NCI-H1694 (cell line): ENCODE measurements at places on chromosomes 11 and 22.

- DNase-seq, result no peak
Observed at GRCh38 chr11:115623021-115623451, 118.8 kb upstream of the CADM1 start.

DNA sequence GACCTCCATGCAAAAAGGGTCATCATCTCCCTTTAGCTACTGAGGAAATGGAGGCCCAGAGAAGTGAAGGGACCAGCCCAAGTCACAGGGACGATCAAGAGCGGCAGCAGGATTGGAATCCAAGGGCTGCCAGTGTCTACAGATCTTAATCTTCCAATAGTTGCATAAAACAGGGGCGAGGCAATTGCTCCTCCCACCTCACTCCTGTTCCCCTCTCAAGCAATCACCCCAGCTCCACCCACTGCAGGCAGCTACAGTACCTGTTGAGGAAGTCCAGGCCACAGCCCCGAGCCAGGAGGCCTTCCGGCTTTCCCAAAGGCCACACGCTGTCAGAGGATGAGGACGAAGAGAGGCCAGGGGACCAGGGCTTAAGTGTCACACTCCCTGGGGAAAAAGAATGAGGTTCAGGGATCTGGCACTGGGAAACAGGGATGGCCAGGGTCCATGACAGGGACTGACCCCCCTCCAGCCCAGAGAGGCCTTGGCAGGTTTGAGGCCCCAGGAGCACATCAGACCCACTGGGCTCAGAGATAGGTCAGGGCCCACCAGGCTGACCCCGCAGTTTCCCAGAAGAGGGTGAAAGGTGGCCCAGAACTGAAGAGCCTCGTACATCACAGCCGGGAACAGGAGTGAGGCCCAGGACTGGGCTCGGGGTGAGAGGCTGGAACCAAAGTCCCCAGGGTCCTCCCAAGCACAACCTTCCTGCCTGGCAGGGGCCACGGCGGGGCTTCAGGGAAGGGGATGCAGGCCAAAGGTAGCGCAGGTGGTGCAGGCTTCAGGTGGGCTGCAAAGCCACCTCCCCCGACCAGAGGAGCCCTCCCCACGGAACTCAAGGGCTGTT, 16.4 kb upstream of the MFNG start:
- DNase-seq, result no peak

GRCh38 chr11:59957094-59957493, 6.7 kb upstream of the OOSP4A start:
- no peak for DNase-seq

- DNase-seq, result no peak
Observed at GRCh38 chr11:11512502-11512901, 109.3 kb downstream of the GALNT18 start.

DNA sequence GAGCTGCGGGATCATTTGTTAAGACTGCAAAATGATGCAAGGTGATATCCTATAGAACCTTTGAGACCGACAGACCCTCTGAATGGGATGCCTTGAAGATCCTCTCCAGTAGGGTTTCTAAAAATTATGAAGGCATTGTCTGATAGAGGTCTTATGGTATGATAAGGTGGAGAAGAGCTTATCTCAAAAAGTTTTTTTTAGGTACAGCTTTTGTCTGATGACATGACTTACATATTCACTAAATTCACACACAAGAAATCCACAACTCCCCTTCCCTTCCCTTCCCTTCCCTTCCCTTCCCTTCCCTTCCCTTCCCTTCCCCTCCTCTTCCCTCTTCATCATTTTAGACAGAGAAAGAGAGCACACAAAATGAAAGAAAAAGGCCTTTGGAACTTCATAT, 118.4 kb upstream of the CTSC start:
- DNase-seq, result no peak

DNA sequence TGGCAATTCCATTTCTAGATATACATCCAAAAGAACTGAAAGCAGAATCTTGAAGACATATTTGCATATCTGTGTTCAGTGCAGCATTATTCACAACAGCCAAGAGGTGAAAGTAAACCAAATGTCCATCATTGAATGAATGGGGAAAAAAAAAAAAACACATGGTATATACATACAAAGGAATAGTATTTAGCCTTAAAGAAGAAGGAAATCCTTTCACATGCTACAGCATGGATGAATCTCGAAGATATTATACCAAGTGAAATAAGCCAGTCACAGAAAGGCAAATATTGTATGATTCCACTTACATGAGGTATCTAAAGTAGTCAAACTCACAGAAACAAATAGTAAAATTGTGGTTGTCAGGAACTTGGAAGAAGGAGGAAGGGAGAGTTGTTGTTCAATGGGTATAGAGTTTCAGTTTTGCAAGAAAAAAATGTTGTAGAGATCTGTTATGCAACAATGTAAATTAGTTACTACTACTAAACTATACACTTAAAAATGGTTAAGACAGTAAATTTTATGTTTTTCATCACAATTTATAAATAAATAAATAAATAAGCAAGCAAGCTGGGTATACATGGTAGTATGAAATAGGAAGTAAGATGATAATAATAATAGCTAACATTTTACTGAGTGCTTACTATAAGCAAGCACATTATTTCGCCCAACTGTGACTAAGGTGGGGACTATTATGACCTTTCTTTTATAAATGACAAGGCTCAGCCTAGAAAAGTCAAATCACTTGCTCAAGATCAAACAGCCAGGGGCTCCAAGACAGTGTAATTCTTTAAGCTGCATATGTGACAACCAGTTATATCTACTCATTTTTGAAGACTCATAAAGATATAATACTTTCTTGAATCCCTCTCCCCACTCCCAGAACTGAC, 50.0 kb downstream of the FAM168A start:
- no peak for DNase-seq

GRCh38 chr11:93718057-93718563, 23.2 kb downstream of the TAF1D start:
- DNase-seq, result no peak

DNA sequence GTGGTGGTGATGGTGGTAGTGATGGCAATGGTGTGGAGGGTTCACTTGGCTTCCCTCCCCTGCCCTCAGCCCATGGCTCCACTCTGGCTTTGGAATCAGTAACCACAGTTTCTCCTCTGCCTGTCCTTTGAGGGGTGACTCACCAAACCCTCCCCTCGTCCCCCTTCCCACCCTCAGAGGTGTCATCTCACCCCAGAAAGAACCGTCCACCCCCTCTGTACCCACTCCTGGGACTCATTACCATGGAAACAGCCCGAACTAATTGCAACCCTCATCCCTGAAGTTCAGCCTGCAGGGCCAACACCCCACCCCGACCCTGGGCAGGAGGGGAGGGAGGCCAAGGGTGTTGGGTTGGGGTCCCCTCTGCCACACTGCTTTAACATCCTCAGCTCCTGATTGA, 26.6 kb downstream of the PHLDB1 start:
- DNase-seq, result no peak

DNA sequence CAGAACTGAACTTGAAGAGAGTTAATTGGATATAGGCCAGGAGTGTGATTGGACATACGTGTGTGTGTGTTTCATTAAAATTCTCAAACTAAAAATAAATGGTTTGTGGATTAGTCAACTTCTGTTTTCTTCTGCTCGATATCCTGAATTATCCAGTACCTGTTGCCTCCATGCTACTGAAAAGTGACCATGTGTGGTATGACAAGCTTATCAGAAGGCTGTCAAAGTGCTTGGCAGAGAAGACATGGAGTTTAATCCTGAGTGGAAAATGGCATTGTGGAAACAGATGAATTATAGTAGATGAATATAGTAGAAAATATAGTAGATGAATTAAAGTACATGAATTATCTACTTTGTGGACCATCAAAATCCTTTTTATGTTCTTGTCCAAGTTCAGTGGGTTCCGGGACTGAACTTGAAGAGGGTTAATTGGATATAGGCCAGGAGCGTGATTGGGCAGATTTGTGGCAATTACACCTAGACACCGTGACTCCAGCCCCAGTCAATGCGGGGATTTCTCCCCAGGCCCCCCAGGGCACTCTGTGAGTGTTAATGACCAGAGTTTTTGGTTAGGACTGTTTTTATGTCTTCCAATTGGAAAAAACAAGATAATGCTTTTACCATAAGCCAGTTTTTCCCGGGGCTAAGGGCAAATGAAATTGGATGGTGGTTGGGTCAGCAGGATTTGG, 30.1 kb downstream of the GRAMD1B start:
- DNase-seq, result no peak

GRCh38 chr11:116465056-116465455, 307.7 kb downstream of the BUD13 start:
- DNase-seq, result no peak

- no peak for DNase-seq
Observed at GRCh38 chr11:119091178-119091577, 6.5 kb downstream of the HMBS start.

- DNase-seq, result no peak
Observed at GRCh38 chr11:118663381-118663780, 16.1 kb downstream of the TREH start.

DNA sequence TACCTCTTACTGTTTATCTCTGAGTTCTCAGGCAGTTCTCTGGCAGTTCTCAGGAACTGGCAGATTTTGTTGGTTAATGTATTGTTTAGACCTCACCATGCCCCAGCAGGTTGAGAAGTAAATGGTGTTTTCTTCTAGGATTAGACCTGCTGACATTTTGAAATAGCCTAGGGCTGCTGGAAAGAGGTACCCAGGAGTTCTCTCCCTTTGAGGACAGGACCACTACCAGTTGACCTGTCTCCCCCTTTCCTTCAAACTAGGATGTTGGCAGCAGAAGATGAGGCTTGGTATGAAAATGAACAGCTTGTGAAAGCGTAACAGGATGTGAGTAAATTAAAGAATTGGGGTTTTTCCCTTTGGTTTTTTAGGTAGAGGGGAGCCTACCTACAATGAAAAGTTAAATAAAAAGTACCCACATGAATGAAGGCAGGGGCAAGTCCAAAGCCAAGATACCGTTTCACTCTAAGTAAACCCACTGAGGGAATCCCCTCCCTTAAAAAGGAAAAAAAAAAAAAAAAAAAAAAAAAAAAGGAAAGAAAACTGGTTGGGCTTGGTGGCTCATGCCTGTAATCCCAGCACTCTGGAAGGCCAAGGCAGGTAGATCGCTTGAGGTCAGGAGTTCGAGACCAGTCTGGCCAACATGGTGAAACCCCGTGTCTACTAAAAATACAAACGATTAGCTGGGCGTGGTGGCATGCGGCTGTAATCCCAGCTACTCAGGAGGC, 96.2 kb downstream of the PDHX start:
- no peak for DNase-seq

DNA sequence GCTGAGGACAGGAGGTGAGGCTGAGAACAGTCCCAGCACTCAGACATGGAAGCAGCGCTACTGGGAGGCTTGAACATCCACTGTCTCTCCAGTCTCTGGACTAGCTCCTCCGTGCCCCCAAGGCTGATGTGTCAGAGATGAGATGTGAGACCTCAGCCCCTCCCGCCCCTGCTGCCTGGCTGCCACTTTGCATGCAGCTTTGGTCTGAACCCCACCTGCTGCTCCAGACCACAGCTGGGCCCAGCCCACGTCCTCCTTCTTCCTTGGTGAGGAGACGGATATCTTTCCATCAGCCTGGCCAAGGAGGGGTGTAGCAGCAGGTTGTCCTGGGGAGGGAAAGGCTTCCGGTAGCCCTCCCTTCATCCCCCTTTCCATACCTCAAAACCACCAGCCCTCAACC, 148.0 kb upstream of the B3GAT1 start:
- DNase-seq, result no peak

DNA sequence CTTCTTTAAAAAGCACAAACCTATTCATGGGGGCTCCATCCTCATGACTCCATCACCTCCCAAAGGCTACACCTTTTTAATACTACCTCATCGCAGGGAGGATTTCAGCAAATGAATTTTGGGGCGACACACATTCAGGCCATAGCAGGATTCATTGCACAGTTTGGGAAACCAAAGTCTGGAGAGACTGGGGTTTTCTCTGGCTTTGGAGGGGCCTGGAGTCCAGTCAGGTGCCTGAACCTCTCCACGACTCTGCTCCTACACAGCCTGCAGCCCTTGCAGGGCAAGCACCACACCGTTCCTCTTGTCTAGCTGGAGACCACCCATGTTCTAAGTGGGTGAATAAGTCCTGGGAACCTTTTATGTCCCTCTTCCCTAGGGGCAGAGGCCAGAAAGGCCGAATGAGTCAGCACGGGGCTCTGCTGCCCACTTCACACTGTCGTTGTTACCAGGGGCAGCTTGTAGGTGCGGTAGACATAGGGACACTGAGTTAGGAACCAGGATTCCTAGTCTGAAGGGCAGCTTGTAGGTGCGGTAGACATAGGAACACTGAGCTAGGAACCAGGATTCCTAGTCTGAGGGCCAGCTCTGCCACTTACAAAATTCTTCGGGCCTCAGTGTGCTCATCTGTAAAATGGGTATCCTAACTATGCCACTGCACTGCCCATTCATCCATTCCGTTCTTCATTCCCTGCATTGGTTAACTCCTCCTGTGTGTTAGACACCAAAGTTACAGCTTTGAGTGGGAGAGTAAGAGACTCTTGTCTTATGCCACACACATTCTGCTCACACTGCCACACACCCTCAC, 251.7 kb upstream of the B3GAT1 start:
- no peak for DNase-seq

GRCh38 chr22:20424568-20424931, 13.1 kb downstream of the SCARF2 start:
- DNase-seq, result no peak

- no peak for DNase-seq
Observed at GRCh38 chr11:15490535-15490934, 375.8 kb downstream of the INSC start.

DNA sequence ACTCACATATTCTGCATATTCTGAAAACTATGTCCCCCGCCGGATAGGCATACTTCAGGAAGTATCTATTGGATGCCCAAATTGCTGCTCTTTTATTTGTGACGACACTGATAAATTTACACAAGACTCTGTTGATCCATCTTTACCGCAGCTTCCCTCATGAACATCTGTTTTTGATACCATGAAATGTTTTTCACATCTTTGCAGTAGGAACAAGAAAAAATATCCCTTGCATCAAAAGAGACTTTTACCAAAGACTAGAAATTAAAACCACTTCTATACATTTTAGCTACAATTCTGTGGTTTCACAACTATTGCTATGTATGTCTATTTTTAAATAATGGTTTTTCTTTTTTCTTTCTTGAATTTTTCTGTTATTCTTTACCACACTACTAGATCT, 15.3 kb downstream of the POU2AF2 start:
- DNase-seq, result no peak

GRCh38 chr11:20963596-20963995, 294.2 kb downstream of the NELL1 start:
- no peak for DNase-seq

GRCh38 chr11:42410251-42410955, 901.4 kb upstream of the API5 start:
- no peak for DNase-seq

DNA sequence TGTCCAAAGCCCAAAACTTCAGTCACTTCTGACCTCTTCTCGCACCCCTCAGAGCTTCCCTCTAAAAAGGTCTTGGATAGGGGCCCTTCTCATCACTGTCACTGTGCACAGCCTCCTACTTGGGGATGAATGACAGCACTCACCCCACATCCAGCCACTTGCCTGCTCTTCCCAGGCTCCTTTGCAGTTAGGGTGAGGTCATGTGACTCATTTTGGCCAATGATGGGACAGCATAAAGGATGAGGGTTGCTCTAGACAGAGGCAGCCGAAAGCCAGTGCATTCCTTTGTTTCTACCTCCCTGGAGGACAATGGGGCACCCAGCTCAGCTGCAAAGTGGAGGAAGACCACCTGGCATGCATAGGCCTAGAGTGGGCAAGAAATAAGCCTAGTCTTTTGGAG, 1413.3 kb downstream of the TBC1D22A start:
- DNase-seq, result no peak

GRCh38 chr11:69831985-69832384, 12.8 kb upstream of the FGF3 start:
- no peak for DNase-seq

- no peak for DNase-seq
Observed at GRCh38 chr22:30423301-30423958, 2.1 kb upstream of the MTFP1 start.
